ENCODE measurements at places on chromosomes 3 and 15. TPM values are rescaled to one million over a fixed set of nuclear protein-coding genes. Genes with fewer than 3 reads are reported as not detected.

- no peak for DNase-seq
Measured at GRCh38 chr3:71530903-71531530, 52.5 kb downstream of the FOXP1 start.

DNA sequence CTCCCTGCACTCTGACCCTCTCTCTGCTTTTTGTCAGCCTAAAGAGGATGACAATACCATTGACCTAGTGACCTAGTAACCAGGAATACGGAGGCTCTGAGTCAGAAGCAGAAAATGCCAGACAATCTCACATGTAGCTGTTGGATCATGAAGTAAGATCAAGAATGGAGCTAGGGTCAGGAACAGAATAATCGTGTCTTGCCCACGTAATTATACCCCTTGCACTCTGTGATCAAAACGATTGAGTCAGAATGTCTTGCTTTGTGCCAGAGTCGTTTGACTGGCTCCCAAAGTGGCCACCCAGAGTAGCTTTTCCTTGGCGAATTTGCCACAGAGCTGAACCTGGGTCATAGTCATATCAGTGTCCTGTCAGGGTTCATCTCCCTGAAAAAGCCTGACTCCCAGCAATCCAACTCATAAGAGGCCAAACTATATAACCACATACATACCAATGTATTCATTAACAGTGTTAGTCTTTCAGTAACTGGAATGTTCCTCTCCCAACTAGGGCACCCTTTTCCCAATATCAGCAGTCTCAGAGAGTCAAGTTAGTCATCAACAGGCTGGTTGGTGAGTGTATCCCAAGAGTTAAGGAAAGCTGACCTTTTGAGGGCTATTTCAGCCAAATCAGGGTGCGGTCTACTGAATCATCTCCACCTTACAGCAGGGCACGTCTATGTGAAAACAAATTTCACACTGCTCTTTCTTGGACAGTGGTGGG lies 5.0 kb upstream of the CDV3 start:
- DNase-seq = no peak

GRCh38 chr3:71499227-71499876 lies 84.2 kb downstream of the FOXP1 start:
- no peak for DNase-seq

- no peak for DNase-seq
Measured at GRCh38 chr3:102057781-102058421, 208.6 kb downstream of the NFKBIZ start.

DNA sequence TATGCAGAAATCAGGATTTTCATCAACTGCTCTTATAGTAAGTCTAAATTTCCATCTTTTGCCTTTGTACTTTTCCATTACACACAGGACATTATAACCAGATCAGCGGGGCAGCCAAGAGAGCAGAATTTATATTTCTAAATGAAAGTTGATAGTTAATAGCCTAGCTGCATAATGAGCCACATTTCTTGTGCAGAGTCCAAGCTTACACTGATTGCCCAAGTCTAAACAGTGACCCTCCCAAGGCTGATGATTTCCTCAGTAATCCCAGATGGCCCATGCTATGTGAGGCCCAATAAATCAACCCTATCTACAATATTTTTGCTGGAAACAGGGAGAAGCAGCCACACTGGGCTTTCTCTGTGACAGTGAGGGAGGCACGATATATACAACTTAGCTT lies 475.8 kb upstream of the KCNMB2 start:
- no peak for DNase-seq

- DNase-seq = no peak
Measured at GRCh38 chr3:48492461-48493202, 11.3 kb downstream of the SHISA5 start.

- DNase-seq = no peak
Measured at GRCh38 chr3:141278196-141279076, 46.8 kb downstream of the PXYLP1 start.

GRCh38 chr3:99854756-99855298 lies 37.2 kb downstream of the CMSS1 start:
- DNase-seq = no peak

DNA sequence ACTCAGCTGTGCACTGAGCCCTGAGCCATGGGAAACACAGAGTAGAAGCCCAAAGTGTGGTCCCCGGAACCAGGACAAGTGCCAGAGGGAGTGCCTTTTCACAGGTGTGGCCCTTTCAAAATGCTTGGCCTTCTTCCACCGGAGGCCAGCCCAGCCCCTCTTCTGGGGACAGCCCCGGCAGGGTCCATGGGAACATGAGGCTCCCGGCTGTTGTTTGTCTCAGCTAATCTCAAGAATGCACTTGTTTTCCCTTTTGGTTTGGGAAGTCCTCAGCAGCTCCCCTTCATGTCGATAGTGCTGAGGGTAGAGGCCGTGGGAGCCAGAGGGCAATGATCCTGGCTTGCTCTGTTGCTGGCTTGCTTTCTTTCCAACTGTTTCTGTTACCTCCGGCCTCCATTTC lies 91.1 kb upstream of the MRPS22 start:
- DNase-seq = no peak

DNA sequence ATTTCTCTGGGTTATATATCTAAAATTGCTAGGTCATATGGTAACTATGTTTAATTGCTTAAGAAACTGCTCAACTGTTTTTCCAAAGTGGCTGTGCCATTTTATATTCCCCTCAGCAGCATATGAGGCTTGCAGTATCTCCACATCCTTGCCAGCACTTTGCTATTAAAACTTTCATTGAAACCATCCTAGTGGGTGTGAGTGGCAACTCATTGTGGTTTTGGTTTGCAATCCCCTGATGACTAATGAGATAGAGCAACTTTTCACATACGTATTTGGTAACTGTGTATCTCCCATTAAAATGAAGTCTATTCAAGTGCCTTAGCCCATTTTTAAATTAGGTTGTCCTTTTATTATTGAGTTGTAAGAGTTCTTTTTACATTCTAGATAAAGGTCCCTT lies 17.3 kb downstream of the KPNA1 start:
- no peak for DNase-seq

Gene FSIP1
- 2.2 TPM for polyA plus RNA-seq

Gene TMEM87A
- polyA plus RNA-seq = 59.7 TPM

Gene TRIM71
- polyA plus RNA-seq = 6.1 TPM

Gene SELENOK
- polyA plus RNA-seq = 75.7 TPM

Gene APBA2
- polyA plus RNA-seq = 11.6 TPM

Gene RBP2
- polyA plus RNA-seq = 0.48 TPM

Gene GOLGA8S
- polyA plus RNA-seq = 1.5 TPM

Gene LMOD3
- 0.09 TPM for polyA plus RNA-seq

Gene ATP8B4
- polyA plus RNA-seq = 3.3 TPM

Measured in left renal pelvis (tissue), 4 donors.